Neural progenitor cell (in vitro differentiated cells): ENCODE measurements at places on chromosomes 1 and 21. TPM values are rescaled to one million over a fixed set of nuclear protein-coding genes. Genes with fewer than 3 reads are reported as not detected.

- peak; percentile 56 for DNase-seq
- H3K4me3 ChIP-seq: no peak overlapping the region
- no peaks in the 10 kb centered on the region for H3K36me3 ChIP-seq
- H3K27ac ChIP-seq: no peak overlapping the region
- peaks cover 5% of the 10 kb centered on the region for H3K4me1 ChIP-seq
These were observed 11.0 kb upstream of the PRKCZ start for GRCh38 chr1:2039251-2039650.

Gene NFASC
- total RNA-seq: 2.5 and 3.7 TPM in 2 replicates

Gene TNFRSF18
- not detected in 2 replicates for total RNA-seq

DNA sequence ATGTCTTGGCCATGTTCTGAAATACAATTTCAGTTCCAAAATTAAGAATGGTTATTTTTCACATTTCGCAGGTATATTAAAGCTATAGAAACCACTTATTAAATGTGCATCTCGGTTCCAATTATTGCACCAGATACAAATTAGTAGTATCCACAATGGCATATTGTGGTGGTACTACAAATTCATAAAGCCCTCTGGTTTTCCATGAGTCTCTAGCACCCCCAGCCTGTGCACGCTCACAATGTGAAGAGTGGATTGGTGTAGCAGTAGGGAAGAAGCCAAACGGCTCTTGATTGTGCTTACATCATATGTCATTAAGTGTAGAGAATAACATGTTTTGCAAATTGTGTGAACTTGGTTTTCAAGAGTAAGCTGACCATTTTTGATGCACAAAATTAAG is 1.9 kb upstream of the BRINP3 start:
- H3K36me3 ChIP-seq: no peaks in the 10 kb centered on the region
- H3K4me3 ChIP-seq: peak overlapping the region; percentile 53
- H3K4me1 ChIP-seq: peaks cover 24% of the 10 kb centered on the region
- H3K27me3 ChIP-seq: peaks cover 38% of the 10 kb centered on the region
- peak; percentile 44 for DNase-seq

GRCh38 chr1:179877586-179878265 is at the start of gene TOR1AIP2:
TSS of gene TOR1AIP2 (minus strand) at chr1:179877803. CDS start at chr1:179852665, 25,138 bp downstream.
- no peak within 1 kb of the TSS for H3K27ac ChIP-seq
- peak; percentile 93 for DNase-seq
- peaks cover 19% of the 10 kb centered on the region for H3K4me1 ChIP-seq
- peak within 1 kb of the TSS; percentile 78 for H3K4me3 ChIP-seq

DNA sequence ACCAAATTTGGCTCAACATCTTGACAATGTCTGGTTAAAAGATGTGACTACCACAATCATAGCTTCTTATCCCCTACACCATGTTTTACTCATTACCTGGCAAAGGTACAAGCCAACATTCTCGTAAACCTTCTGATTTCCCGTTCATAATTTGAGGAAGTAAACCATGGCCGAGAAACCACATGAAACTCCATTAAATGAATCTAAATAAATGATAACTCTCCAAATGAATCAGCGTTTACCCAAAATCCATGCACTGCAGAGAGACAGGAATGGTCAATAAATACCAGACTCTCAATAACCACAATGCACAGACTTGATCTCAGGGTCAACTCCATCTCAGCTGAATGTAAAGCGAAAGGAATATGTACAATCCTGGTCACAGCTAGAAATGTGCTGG is 125.2 kb downstream of the TYW3 start:
- no peak overlapping the region for H3K27ac ChIP-seq
- no peaks in the 10 kb centered on the region for H3K36me3 ChIP-seq
- no peak overlapping the region for H3K4me3 ChIP-seq
- no peaks in the 10 kb centered on the region for H3K4me1 ChIP-seq

DNA sequence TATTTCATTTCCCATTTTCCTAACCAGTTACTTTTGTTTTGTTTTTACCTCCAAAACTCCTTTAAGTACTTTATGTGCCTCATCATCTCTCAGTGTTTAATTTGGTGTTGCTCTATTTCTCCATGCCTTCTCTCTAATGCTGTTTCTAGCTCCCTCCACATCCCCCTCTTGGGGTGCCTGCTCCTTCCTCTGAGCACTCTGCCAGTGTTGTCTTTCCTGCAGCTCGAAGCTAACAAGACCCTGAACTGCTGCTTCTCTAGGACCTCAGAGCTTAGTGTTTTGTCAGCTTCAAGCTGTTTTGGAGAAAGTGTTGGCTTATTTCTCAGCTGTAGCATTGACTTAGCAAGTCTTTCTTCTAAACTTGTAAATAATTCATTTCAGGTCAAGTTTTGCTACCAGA is 290.6 kb downstream of the DPYD start:
- peaks cover 19% of the 10 kb centered on the region for H3K4me1 ChIP-seq
- peak; percentile 11 for DNase-seq
- no peaks in the 10 kb centered on the region for H3K27me3 ChIP-seq
- no peak overlapping the region for H3K27ac ChIP-seq
- no peaks in the 10 kb centered on the region for H3K36me3 ChIP-seq

DNA sequence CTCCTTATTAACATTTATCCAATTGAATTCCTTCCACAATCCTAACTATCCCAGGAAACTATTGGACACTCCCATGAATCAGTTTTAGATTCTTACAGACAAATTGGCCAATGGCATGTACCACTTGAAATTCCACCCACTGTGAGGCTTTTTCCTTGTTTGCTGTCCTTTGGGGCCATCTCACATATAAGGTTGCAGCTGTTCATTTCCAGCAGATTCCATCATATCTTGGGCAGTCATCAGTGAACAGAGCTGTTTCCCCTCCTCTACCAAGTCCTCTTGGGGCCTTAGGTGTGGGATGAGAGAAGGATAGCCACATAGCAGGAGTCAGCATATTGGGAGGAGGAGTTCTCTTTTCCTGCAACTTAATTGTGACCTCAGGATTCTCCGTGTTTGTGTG is 109.1 kb downstream of the HHAT start:
- H3K27me3 ChIP-seq: no peaks in the 10 kb centered on the region
- no peaks in the 10 kb centered on the region for H3K4me1 ChIP-seq
- H3K27ac ChIP-seq: no peak overlapping the region
- H3K36me3 ChIP-seq: no peaks in the 10 kb centered on the region

Gene TACSTD2
- total RNA-seq: 0.28 TPM in 1 of 2 replicates, not detected in the other

Gene OPN3
- 37.8 and 53.5 TPM in 2 replicates for total RNA-seq

GRCh38 chr1:2074944-2075740 is 24.9 kb downstream of the PRKCZ start:
- DNase-seq: no peak
- H3K36me3 ChIP-seq: no peaks in the 10 kb centered on the region
- H3K4me1 ChIP-seq: peaks cover 28% of the 10 kb centered on the region
- no peaks in the 10 kb centered on the region for H3K27me3 ChIP-seq

Gene OR6K3
- total RNA-seq: not detected in 2 replicates

GRCh38 chr1:91166106-91166712 is 144.4 kb upstream of the ZNF644 start:
- H3K27me3 ChIP-seq: no peaks in the 10 kb centered on the region
- H3K4me1 ChIP-seq: peaks cover 6% of the 10 kb centered on the region
- DNase-seq: peak; percentile 87
- no peaks in the 10 kb centered on the region for H3K36me3 ChIP-seq
- no peak overlapping the region for H3K27ac ChIP-seq
- no peak overlapping the region for H3K4me3 ChIP-seq

DNA sequence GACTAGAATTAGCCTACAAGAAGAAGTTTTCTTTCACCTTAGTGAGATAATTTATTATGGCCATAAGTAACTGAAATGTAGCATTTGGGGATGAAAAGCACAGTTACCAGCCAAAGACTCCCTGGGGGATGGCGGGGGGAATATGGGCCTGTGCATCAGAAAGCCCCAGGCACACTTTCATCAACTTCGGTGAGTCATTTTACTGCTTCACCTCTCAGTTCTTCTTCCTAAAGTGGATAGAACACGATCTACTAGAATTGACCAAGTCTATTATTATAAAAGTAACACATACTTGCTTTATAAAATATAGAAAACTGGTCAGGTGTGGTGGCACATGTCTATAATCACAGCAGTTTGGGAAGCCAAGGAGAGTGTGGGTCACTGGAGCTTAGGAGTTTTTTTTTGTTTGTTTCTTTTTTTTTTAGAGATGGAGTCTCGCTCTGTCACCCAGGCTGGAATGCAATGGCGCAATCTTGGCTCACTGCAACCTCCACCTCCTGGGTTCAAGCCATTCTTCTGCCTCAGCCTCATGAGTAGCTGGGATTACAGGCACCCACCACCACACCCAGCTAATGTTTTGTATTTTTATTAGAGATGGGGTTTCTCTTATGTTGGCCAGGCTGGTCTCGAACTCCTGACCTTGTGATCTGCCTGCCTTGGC is 141.8 kb downstream of the ZZZ3 start:
- no peak overlapping the region for H3K27ac ChIP-seq
- no peaks in the 10 kb centered on the region for H3K27me3 ChIP-seq
- H3K4me1 ChIP-seq: peaks cover 15% of the 10 kb centered on the region
- DNase-seq: no peak
- H3K4me3 ChIP-seq: no peak overlapping the region

GRCh38 chr21:19049567-19049966 is 646.0 kb upstream of the TMPRSS15 start:
- H3K27ac ChIP-seq: no peak overlapping the region
- no peak for DNase-seq
- no peaks in the 10 kb centered on the region for H3K27me3 ChIP-seq
- no peaks in the 10 kb centered on the region for H3K4me1 ChIP-seq

GRCh38 chr1:116690849-116691406 is 23.4 kb upstream of the IGSF3 start:
- H3K36me3 ChIP-seq: no peaks in the 10 kb centered on the region
- H3K27ac ChIP-seq: no peak overlapping the region
- H3K27me3 ChIP-seq: no peaks in the 10 kb centered on the region
- no peak for DNase-seq
- peaks cover 7% of the 10 kb centered on the region for H3K4me1 ChIP-seq
- no peak overlapping the region for H3K4me3 ChIP-seq

Gene TSEN15
- 52.6 and 72.3 TPM in 2 replicates for total RNA-seq

DNA sequence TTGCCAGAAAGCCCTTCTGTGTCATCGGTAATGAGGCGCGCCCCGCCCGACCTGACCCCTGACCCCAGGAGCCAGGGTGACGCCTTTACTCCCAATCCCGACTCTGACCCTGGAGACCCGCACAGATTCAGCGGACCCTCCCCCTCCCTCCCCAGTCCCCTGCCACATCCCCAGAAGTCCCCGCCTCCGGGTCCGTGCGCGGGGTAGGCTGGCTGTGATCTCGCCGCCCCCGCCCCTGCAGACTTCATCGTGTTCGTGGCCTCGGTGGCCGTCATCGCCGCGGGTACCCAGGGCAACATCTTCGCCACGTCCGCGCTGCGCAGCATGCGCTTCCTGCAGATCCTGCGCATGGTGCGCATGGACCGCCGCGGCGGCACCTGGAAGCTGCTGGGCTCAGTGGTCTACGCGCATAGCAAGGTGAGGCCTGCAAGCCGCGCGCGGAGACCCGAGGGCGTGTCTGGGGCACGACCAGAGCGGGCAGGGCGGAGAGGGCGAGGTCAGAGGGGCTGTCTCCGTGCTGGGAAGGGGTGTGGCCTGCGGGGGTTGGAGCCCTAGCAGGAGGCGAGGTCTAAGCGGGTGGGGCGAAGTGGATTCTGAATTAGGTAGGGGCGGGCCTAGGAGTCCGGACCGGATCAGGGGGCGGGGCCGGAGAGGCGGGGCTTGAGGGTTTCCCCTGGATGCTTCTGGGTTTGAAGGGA is 34.8 kb downstream of the KCNQ4 start:
- H3K4me1 ChIP-seq: peaks cover 9% of the 10 kb centered on the region
- DNase-seq: peak; percentile 92
- no peaks in the 10 kb centered on the region for H3K36me3 ChIP-seq

Gene PRKACB
- 28.9 and 44.1 TPM in 2 replicates for total RNA-seq

Gene HIVEP3
- total RNA-seq: 0.37 and 1.1 TPM in 2 replicates

DNA sequence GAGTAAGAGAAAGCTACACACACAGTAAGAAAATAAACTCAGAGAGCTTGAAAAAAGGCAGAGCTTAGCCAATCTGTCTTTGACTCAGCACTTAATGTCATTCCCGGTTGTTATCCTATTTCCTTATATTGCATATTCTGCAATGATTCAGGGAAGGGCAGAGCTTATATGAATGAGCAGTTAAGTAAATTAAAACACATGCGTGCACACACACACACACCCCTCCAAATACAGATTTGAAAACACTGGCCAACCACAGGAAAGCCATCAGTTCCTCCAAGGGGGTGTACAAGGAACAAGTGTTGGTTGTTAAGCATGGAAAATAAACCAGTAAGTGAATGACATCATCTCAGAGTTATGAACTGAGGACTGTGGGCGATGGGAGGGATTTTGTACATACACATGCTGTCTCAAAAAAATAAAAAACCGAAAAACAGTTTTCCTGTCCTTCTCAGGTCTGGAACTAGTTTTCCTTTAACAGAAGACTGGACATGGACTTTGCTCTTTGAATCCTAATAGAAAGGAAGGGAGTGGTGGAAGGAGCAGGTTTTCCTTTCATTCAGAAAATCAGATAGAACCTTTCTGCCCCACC is 1.0 kb downstream of the IQGAP3 start:
- no peaks in the 10 kb centered on the region for H3K27me3 ChIP-seq
- peaks cover 6% of the 10 kb centered on the region for H3K4me1 ChIP-seq
- no peak overlapping the region for H3K27ac ChIP-seq
- H3K36me3 ChIP-seq: no peaks in the 10 kb centered on the region

GRCh38 chr1:174939775-174940545 is 59.8 kb upstream of the CACYBP start:
- peaks cover 14% of the 10 kb centered on the region for H3K4me1 ChIP-seq
- DNase-seq: no peak
- H3K36me3 ChIP-seq: no peaks in the 10 kb centered on the region
- no peak overlapping the region for H3K4me3 ChIP-seq
- no peaks in the 10 kb centered on the region for H3K27me3 ChIP-seq
- no peak overlapping the region for H3K27ac ChIP-seq

- H3K4me1 ChIP-seq: peaks cover 6% of the 10 kb centered on the region
- H3K36me3 ChIP-seq: no peaks in the 10 kb centered on the region
- H3K4me3 ChIP-seq: no peak overlapping the region
- H3K27me3 ChIP-seq: no peaks in the 10 kb centered on the region
- no peak for DNase-seq
These were observed 1.4 kb upstream of the USP21 start for GRCh38 chr1:161157867-161158266.

Gene CD1B
- total RNA-seq: not detected in 2 replicates

Gene CD84
- not detected in 2 replicates for total RNA-seq

Gene RIMKLA
- total RNA-seq: 5.1 and 5.4 TPM in 2 replicates

Gene OR2L13
- not detected in 2 replicates for total RNA-seq

DNA sequence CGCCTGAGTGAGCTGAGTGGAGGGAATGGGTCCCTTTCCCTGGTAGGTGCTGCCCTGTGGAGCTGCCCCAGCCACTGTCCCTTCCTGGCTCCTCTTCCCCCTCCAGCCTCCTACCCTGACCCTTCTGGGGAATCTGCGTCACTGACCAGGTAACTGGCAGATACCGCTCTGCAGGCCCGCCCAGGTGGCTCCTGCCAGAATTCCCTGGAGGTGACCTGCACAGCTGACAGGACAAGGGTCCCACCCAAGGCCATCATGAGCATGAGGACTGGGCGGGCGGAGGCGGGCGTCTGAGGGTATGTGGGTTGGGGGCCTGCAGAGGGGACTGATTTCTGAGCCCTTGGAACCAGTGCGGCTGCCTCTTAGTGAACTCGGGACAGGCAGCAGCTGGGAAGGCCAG is 32.5 kb downstream of the DHRS3 start:
- H3K4me3 ChIP-seq: no peak overlapping the region
- no peaks in the 10 kb centered on the region for H3K4me1 ChIP-seq
- H3K36me3 ChIP-seq: no peaks in the 10 kb centered on the region
- no peak overlapping the region for H3K27ac ChIP-seq

- H3K4me3 ChIP-seq: no peak overlapping the region
- no peaks in the 10 kb centered on the region for H3K27me3 ChIP-seq
- H3K36me3 ChIP-seq: no peaks in the 10 kb centered on the region
- DNase-seq: no peak
- H3K27ac ChIP-seq: no peak overlapping the region
- H3K4me1 ChIP-seq: no peaks in the 10 kb centered on the region
These were observed 98.5 kb upstream of the VANGL1 start for GRCh38 chr1:115543247-115543646.
